ENCODE measurements at places on chromosomes 12 and 14.

GRCh38 chr12:123160801-123161487 is 10.1 kb upstream of the PITPNM2 start:
- no peak for DNase-seq

GRCh38 chr14:40164083-40164482 is 731.9 kb upstream of the FBXO33 start:
- DNase-seq: no peak

DNA sequence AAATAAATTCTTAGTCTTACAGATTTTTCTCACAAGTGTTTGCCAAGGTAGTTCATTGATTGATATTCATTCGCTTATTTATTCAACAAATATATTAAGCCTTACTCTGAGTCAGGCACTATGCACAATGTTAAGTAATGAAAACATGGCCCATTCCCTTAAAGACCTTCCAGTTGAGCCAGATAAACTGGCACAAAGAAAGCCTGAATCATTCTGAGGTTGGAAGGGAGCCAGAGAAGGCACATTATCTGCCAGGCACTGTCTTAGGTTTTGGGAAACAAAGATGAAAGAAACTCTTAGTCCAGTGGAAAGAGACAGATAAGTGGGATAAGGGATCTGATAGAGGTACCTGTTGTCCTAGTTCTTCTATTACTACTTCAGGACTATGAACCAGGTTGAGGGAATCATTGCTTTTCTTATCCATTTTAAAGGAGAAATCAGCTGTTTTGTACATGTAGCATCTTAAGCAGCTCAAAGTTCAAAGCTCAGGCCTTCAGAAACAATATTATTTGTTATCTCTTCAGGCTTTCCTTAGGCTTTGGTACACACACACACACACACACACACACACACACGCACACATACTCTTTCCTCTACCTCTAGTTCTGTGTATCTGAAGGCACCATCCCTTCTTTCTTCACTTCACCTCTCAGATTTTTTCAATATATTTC is 27.0 kb downstream of the PDE6H start:
- DNase-seq: no peak

DNA sequence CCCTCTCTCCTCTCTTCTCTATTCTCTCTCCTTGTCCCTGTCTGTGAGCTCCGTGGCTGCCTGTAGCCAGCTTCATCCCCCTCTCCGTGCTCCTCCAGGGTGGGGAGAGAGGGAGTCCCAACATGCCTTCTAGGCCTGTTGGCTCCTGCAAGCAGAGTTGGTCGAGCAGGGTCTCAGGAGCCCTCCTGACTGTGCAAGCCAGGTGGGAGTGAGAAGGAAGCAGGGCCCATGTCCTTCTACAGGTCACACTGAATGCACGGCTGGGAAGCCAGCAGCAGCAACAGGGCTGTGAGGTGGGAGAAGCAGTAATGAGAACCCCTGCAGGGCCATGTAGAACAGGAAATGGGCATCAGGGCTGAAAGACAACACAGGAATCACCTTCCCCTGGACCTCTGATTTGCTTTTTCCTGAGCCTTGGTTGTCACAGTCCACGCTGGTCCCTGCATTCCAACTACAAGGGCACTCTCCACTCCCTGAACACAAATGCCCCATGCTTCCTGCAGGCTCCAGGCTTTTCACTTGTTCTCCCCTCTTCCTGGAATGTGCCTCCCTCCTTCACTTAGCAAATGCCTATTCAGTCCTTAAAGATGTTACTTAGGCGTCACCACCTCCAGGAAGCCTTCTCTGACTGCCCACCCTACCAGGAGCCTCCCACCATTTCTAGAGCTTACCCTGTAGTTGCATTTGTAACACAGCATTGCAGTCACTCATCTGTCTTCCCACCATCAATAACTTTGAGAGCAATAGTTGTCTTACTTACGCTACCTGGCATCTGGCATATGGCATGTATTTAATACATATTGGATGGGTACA is 51.2 kb downstream of the TSPAN11 start:
- no peak for DNase-seq

DNA sequence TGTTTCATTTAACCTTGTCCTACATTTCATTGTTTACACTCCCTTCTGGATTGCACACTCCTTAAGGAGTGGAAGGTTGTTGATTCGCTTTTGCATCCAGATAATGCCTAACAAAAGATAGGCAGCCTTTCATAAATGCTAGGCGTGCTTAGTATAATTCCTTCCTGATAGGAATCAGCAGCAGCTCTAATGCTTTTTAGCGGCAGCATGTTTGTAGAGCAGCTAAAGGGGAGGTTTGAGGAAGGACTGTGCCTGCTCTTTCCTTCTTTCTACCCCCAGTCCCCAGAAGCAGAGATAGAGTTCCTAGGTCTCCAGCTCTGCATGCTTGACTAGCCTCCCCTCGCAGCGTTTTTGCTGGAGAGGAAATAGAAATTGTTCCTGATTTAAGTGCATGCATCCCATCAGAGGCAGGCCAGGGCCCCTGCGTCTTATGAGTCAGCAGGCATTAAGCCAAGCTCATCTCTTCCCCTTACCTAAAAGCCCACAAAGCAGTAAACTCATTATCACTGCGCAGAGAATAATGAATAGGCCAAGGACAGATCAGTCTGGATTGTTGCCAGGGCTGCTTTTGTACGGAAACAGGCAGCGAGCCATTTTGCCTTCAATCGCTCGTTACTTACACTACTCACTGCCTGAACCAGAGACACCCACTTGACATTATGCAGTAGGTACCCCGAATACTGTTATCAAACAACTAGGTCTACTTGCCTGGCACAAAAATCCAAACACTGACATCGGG is 14.0 kb upstream of the TBPL2 start:
- peak; percentile 55 for DNase-seq

GRCh38 chr14:23482823-23483148 is 13.3 kb downstream of the NGDN start:
- DNase-seq: no peak

GRCh38 chr12:120774169-120774916 is 48.7 kb downstream of the ACADS start:
- DNase-seq: no peak

- DNase-seq: no peak
Measured at GRCh38 chr14:28651148-28651547, 115.4 kb upstream of the FOXG1 start.

GRCh38 chr14:22405201-22405600 is 183.8 kb downstream of the DAD1 start:
- DNase-seq: no peak

DNA sequence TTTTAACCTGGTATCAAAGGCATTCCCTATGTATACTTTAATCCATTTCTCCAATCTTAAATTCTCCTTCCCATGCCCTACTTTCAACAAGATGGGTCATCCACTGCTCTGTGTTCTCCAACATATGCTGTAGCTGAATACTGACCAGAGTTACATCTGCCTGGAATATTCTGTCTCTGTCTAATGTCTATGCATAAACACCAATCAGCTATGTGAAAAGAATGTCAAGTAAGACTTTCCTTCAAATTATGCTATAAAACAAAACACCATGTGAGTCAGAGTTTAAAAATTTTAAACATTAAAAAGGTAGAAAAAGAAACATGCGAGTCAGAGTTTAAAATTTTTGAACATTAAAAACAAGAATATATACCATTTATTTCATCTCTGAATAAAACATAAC is 19.3 kb downstream of the NT5DC3 start:
- no peak for DNase-seq

GRCh38 chr12:48980953-48981756 is 3.0 kb downstream of the WNT1 start:
- peak; percentile 66 for DNase-seq

- no peak for DNase-seq
Measured at GRCh38 chr14:55583942-55584468, 4.0 kb downstream of the KTN1 start.

- DNase-seq: no peak
Measured at GRCh38 chr12:45612044-45612794, 117.3 kb upstream of the ARID2 start.

DNA sequence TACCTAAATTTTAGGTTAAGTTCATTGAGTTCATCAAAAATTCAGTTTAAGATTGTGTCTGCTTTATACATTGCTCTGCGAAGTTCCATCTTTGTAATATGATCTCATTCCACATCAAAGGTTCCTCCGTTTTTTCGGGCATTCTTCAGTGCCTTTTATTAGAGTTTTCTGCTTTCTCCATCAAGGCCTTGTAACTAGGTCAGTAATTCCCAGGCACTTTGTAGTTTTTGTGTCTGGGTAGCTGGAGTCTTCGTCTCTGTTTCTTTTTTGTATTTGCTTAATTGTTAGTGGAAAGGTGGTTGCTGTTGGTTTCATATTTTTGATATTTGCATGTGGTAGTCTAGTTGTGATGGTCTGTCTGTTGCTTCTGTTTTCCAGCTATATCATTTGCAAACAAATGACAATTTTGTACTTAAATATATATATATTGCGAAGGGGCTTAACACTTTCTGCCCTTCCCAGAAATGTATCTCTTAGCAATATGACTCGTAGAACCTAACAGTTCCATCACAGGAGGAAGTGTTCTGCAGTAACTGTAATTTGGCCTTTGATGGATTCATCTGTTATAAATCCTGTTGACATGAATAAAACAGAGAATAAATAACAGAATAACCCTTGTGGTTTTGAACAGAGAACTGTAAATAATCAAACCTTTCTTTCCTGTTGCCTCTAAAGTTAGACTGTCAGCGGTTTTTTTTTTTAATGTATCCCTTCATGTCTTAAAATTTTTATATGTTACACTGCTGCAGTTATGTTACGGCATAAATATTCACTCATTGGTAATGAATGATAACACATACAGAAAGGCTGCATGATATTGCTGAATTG is 88.4 kb upstream of the DYNC1H1 start:
- no peak for DNase-seq

DNA sequence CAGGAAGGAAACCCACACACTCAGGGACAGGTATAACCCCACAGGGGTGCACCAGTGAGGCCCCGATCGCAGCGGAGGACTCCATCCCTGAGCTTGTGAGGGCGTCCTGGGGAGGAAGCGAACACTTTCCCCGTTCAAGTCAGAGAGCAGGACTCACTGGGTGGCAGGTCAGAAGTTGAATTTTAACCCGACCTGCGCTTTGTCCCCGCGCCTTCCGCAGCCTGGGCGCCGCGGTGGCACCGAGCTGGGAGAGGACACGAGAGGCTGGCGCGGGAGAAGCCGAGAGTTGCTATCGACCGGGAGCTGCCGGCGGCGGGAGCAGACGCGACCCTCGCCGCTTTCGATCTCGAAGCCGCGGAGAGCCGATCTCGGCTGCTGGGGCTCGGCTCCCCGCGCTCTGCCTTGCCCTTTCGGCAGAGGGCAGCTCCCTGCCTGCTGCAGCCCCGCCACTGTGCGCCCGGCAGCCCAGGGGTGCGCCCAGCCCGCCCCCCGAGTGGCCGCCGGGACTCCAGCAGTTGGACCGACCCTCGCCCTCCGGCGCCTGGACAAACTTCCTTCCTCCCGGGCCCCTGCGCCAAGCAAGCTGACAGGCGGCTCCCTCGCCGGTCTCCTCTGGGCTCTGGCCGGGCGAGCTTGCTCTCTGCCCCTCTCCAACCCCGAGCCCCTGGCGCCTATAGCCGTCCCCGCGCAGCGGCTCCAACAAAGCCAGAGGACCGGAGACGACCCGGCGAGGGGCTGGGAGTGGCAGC is 918 bp downstream of the LIN7A start:
- peak; percentile 49 for DNase-seq

DNA sequence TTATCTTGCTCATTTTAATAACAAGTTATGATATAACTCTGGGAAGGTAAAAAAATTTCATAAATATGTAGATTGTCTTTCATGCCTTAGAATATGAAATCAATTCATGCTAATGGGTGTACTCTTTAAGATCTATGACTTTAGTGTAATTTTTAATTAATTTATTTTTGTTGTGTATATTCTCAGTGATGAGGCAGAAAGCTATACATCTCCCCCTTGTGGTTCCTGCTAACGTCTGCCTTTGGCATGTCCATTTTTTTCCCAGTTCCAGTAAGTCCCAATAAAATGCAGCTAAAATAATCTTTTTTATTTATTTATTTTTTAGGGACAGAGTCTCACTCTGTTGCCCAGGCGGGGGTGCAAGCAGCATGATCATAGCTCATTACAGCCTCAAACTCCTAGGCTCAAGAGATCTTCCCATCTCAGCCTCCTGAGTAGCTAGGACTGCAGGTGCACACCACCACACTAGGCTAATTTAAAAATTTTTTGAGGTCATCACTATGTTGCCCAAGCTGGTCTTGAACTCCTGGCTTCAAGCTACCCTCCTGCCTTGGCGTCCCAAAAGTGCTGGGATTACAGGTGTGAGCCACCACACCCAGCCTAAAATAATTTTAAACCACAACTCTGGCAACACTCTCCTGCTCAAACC is 3.3 kb upstream of the CHURC1 start:
- peak; percentile 30 for DNase-seq

DNA sequence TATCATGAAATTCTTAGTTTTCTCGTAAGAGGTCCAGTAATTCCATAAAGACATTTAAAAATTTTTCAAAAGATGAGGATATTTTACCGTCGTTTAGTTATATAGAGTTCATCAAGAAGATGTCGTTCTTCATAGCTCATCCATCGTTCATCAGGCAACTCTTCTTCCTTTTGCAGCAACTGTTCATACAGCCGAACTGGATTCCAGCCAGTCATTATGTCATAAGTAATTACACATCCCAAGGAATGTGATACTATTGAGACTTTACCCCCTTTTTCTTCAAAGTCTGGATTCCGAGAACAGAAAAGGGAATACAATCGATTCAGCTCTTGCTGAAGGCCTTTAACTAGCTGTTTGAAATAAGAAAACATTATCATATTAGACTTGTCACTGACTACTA is 90.3 kb downstream of the DDHD1 start:
- DNase-seq: no peak

DNA sequence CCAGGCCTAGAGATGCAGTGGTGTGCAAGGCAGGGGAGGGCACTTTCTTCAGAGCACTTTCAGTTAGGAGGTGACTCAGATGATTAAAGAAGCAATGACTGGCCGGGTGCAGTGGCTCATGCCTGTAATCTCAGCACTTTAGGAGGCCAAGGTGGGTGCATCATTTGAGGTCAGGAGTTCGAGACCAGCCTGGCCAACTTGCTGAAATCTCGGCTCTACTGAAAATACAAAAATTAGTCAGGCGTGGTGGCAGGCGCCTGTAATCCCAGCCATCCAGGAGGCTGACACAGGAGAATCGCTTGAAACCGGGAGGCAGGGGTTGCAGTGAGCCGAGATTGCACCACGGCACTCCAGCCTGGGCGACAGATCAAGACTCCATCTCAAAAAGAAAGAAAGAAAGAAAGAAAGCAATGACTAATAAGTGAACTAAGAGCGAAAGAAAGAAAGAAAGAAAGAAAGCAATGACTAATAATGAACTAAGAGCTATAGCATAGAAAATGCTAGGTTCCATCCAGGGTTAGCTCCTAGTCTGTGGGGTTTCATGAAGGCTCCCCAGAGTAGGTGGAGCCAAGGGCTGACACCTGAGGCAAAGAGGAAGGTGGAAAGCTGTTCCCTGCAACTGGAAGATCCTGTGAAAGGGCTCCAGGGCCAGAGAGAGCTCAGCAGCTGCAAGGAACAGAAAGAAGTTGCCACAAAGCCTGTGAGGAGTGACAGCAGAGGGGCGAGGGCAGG is 334.5 kb downstream of the CACNA1C start:
- DNase-seq: no peak
